Astrocyte (in vitro differentiated cells and primary cell): ENCODE measurements at places on chromosomes 6 and 20. TPM values are rescaled to one million over a fixed set of nuclear protein-coding genes. Genes with fewer than 3 reads are reported as not detected.

SEL1L2 gene
- total RNA-seq = not detected in 2 replicates

GRCh38 chr6:157668009-157668401 lies 155.0 kb upstream of the SNX9 start:
- DNase-seq = no peak

ARFRP1 gene
- 30.0 and 32.5 TPM in 2 replicates for total RNA-seq

DNA sequence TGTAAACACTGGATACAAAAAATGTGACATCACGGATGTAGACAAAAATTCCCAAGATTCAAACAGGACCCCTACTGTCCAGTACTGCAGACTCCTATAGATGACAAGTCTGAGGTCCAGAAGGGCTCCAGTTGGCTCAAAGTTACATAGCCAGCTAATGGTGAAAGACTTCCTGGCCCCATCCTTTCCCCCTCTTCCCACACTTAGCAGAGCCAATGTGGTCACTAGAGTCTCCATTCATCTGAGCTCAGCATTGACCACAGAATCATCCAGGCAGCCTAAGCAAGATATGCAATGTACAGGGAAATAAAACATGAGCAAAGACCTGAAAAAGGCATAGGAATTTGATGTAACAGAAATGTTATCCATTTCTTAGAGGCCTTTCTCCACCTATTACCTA lies 180.5 kb downstream of the ADAT2 start:
- peak; percentile 85 for DNase-seq

GRCh38 chr6:37845026-37845911 lies 25.7 kb downstream of the ZFAND3 start:
- no peak for DNase-seq

DNA sequence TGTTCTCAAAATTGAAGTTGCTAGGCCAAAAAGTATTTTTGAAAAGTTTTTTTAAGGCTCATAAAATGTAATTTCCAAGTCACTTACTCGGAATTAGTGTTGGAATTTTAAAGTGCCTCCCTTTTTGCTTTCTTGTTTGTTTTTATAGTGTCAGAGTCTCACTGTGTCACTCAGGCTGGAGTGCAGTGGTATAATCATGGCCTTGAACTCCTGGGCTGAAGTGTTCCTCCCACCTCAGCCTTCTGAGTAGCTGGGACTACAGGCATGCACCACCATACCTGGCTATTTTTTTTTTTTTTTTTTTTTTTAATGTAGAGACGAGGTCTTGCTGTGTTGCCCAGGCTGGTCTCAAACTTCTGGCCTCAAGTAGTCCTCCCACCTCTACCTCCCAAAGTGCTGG lies 40.0 kb upstream of the GNRH2 start:
- no peak for DNase-seq

BPIFA1 gene
- not detected in 2 replicates for total RNA-seq

DNA sequence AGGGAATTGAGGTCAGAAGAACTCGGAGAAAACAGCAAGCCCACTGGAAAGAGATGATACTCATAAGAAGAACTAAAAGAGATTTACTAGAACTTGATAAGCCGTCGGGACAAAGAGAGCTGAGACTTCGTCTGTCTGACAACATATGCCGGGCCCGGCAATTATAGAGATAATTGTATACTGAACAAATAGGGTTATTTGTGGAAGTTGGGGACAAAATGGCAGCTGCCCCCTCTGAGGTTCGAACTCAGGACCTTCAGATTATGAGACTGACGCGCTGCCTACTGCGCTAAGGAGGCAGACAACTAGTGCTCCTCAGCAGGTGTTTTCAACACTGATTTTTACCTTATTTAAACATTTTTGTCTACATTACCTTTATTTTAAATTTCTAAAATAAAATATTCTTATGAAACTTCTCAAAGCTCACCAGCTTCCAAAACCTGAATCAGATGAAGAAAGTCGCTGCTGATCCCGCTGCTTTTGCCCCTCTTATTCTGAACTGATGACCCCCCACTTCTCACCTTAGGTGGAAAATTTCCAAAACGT lies 29.3 kb upstream of the TRIM27 start:
- DNase-seq = peak; percentile 35

DNA sequence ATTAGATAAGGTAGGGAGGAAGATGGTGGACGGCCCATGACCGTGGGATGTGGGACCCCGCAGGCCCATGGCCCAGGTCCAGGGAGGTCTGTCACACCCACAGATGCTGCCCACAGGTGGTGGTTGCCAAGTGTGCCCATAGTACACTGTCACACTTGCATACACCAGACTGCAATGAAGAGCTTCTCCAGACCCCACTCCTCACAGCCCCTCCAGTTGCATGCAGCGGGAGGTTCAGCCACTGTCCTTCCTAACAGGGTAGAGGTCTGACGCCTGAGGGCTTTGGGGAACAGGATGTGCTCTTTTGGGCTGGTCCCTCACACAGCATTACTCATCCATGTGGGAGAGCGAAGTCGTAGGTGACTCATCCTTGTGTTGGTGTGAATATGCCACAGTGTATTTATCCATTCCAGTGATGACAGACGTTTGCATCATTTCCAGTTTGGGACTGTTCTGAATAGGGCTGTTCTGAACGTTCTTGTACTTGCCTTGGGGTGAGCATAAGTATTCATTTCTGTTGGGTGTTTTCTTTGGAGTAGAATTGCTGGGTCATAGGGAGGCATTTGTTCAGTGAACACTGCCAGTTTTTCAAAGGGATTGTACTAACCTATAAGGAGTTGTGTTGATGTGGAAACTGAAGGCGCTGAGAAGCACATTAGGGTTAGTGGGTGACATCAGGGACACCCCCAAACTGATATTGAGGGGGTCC lies 10.1 kb upstream of the PYGB start:
- DNase-seq = peak; percentile 99

WFDC10B gene
- not detected in 2 replicates for total RNA-seq

NUS1 gene
- 45.7 and 47.3 TPM in 2 replicates for total RNA-seq

LHFPL5 gene
- not detected in 2 replicates for total RNA-seq

DNA sequence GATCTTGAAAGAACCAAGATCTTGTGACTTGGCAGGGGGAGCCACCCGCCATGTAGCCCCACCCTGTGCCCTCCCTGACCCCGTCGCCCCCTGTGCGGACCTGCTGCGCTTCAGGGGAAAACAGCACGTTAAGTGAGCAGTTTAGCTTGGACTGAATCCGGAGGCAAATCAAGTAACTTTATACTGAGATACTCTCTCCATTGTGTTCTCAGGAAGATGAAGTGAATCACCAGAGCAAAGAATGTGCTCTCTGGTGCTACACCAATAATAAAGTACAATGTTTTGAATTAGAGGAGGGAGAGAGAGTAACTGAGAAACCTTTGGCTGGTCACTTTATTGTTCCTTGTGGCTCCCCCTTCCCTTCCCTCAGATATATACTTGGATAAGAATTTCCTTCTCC lies 83.4 kb downstream of the TXNDC5 start:
- no peak for DNase-seq

DNA sequence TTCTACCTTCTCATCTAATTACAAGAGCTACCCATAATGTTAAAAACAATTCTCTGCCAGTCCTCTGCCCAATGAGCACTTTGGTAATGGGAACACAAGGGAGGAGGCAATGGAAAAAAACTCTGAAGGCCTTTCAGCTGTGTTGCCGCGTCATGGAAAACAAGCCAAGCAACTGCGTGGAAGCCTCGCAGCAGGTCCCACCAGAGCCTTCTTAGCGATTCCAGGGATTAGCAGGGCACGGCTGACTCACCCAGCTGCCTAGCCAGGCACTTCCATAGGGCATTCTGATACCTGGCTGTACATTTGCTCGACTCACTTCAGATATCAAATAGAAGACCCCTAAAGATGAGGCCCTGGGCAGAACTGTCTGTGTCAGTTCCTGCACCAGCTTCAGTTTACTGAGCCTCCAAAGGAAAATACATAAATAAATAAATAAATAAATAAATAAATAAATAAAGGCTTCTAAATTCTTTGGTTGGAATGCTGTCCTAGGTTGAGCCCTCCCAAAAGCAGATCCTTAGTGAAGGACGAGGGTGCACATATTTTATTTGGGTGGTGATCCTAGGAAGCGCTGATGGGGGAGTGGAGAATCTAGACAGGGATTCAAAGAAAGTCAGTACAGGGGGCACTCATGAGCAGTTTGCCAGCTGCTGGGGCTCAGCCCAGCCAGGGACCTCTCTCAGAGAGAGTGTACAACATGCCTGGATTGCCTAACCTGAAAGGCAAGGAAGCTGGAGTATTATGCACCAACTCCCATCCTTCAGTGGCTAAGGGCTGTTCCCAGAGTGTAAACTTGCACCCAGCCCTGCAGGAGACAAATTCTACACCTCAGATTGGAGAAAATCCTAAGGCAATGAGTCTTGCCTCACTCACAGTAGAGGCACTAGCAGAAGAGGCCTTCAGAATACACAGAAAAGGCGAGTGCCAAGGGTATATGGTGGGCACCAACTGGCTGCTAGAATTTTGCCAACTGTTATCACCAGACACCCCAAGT lies 18.2 kb downstream of the SNAP25 start:
- DNase-seq = no peak

DNA sequence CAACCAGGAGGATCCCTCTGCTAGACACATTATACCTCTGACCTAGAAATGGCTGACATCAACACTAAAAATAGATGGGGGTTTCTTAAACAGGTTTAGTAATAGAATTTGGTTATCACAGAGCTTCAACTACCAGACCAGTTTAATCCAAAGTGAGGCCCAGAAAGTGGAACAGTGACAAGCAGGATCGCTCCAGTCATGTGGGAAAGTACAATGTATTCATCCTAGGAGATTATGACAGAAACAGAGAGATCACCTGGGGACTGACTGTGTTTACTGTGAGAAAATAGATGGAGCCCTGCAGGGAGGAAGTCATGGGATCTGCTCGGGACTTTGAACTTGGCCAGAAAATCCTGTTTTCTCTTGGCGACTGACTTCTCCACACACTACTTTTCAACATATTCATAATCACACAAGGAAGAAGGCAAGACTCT lies 238.7 kb upstream of the SOX4 start:
- DNase-seq = no peak

GRCh38 chr6:149985481-149985937 lies 21.8 kb downstream of the ULBP1 start:
- no peak for DNase-seq

VPS52 gene
- total RNA-seq = 29.9 and 30.6 TPM in 2 replicates

ANGPT4 gene
- total RNA-seq = 0.05 and 0.12 TPM in 2 replicates

GRCh38 chr6:28737750-28738395 lies 185.9 kb downstream of the TRIM27 start:
- DNase-seq = no peak

- no peak for DNase-seq
Observed at GRCh38 chr6:127190552-127190951, 72.1 kb downstream of the RSPO3 start.

GRCh38 chr20:36847009-36847709 lies 28.8 kb upstream of the TLDC2 start:
- DNase-seq = peak; percentile 91

RIPOR3 gene
- 0.29 and 0.39 TPM in 2 replicates for total RNA-seq

SYNDIG1 gene
- total RNA-seq = 5.7 and 8.7 TPM in 2 replicates

TREML2 gene
- total RNA-seq = not detected in 2 replicates

SLC13A3 gene
- 0.50 and 0.66 TPM in 2 replicates for total RNA-seq

- DNase-seq = peak; percentile 63
Observed at GRCh38 chr6:128139519-128139918, 238.7 kb upstream of the THEMIS start.

GRCh38 chr6:20173833-20174792 lies 38.2 kb downstream of the MBOAT1 start:
- DNase-seq = no peak

DOK5 gene
- 0.82 and 1.2 TPM in 2 replicates for total RNA-seq

GRCh38 chr20:42340368-42340767 lies 722.2 kb upstream of the CHD6 start:
- no peak for DNase-seq

DNA sequence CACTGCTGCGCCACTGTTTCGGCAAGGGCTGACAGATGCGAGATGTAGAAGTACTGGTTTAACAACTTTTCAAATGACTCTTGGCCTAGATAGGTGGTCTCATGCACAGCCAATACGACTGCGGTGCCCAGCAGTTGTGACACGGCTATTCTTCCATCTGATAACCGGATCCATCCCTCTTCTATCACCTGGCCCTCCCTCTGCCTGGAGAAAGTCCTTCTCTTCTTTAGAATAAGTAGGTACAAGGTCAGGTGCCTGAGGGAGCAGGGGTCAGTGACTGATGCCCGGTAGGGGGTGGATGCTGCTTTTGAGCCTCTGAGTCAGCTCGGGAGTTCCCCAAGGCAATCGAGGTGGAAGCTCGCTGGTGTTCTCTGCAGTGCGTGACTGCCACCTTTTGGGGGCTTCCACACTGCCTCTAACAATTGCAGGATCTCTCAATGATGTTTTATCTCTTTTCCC lies 166.8 kb upstream of the GRIK2 start:
- peak; percentile 0 for DNase-seq

- no peak for DNase-seq
Observed at GRCh38 chr6:111773501-111774345, 99.5 kb downstream of the FYN start.

DNA sequence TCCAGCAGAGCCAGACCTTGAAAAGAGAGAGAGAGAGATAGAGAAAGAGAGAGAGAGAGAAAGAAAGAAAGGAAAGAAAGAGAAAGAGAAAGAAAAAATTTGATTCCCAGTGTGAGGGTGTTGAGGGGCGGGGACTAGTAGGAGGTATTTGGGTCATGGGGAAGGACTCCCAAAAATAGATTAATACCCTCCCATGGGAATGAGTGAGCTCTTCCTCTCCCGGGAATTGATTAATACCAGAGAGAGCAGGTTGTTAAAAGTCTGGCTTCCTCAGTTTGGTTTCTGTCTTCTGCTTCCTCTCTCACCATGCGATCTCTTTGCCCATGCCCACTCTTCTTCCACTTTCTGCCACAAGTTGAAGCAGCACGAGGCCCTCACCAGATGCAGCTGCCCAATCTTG lies 28.8 kb upstream of the CFAP206 start:
- DNase-seq = no peak

DNA sequence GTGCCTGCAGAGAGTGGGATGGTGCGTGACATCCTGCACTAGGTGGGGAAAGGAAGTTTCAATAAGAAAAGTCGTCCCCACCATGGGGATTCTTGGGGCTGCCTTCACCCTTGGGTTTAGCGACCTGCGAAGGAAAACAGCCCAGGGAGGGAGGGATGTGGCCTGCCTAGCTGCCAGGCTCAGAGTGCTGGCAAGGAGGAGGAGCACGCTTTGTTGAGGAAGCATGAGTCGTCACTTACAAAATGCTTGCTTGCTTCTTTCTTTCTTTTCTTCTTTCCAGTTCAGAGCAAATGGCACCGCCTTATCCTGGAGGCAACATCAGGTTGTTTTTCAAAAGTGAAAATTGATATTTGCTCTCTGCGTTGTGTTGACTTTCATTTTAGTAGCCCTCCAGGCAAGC lies 123.2 kb downstream of the TFAP2C start:
- DNase-seq = no peak

DNA sequence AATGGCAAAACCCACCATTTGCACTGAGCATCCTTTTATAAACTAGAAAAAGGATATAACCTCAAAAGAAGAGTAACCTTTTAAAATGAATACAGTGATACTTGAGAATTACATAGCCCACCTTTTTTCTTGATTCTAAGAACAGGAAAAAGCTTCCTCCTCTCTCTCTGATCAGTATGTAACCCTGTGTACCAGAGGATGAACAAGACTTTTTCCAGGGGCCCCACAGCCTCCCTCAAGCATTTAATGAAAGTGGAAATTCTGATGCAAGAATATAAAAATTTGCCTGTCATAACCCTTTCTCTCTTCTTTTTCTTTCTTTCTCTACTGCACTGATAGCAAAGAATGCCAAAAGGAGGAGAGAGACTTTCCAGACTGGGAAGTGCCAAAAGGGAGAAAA lies 64.2 kb upstream of the BTN3A2 start:
- no peak for DNase-seq

FAM83B gene
- total RNA-seq = 0.79 and 1.9 TPM in 2 replicates

LST1 gene
- total RNA-seq = not detected in 2 replicates

- peak; percentile 73 for DNase-seq
Observed at GRCh38 chr20:2108987-2109386, 7.4 kb downstream of the STK35 start.

GRCh38 chr20:19735446-19735845 lies 22.6 kb upstream of the RIN2 start:
- DNase-seq = peak; percentile 81
